NCI-H1436 treated with DMSO at 0.1 percent for 48 hours (cell line): ENCODE measurements at places on chromosomes 3 and 15.

- DNase-seq, result no peak
These were observed 17.1 kb downstream of the LEKR1 start for GRCh38 chr3:156843071-156843808.

- no peak for DNase-seq
These were observed 185.7 kb downstream of the OPA1 start for GRCh38 chr3:193778676-193779075.

GRCh38 chr3:48244461-48244860, 3.6 kb downstream of the ZNF589 start:
- DNase-seq, result no peak

DNA sequence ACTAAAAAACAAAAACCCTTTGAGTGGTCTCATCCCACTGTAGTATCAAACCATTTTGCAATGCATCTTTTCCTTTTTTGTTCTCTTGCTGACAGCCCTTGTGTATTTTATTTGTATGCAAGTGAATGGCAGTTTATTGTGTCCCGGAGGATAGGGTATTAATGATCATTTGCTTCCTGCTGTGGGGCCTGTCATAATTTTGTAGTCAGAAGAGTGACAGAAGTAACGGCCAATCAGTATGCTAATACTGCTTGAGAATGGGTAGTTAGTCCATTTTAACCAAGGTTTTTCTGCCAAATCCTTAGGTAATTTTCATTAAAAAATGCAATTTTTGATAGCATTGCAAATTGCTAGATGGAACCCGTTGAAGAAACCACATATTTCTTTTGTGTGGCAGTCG, 75.5 kb upstream of the PLSCR5 start:
- DNase-seq, result no peak

- DNase-seq, result no peak
These were observed 76.5 kb downstream of the HMG20A start for GRCh38 chr15:77497110-77497737.

DNA sequence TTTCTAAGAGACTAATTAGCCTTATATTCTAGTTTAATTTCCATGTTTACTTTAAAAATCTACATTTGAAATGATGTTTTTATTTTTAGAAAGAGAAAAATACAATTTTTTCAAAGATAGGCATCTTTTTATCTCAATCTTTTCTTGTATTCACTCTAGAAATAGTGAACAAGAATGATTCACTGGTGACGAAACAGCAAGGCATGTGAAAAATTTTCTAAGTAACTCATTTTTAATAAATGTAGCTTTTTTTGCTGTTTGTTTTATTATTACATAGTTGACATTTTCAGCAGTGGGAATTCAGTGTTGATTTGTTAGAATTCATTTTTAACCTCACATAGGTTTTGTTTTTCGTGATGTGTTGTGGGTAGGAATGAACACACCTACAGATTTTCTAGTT, 1226.4 kb downstream of the NSUN3 start:
- no peak for DNase-seq

DNA sequence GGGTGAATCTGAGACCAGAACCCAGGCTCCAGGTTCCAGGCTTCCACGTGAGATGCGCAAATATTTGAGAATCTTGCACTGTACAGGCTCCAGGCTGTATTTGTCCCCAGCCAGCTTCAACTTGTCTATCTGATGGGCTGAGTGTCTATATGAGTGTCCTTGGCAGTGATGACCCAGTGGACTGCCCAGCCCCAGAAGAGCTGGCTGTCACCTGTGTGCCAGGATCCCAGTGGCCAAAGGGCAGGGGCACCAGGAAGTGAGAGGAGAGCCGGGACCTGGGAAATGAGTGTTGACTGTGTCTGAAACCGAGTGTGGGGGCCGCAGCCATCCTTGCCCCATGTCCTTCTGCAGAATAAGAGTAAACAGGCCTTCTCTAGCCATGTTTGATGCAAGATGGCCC, 10.4 kb downstream of the FAH start:
- DNase-seq, result no peak

GRCh38 chr3:46693038-46693891, at the start of gene ALS2CL:
Gene ALS2CL (minus strand): TSS chr3:46693679. CDS start chr3:46689440, 4,239 bp downstream.
- no peak for DNase-seq

DNA sequence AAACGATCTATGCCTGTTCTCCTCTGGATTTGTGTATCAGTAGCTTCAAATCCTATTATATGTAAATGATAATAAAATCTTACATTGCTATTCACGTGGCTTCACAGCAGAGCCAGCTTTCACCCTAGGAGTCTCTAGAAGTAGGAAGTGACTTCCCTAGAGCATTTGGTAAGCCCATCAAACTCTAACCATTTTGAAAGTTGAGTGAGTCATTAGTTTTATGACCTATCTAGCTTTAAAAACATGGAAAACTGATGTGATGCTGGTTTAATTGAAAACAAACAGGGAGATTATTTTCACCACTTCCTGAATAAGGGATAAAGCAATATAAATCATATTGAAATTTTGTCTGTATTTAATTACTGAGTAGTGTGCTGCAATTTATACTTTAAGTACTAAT, 275.2 kb downstream of the EPHA6 start:
- no peak for DNase-seq

GRCh38 chr3:38606561-38606960, 42.9 kb downstream of the SCN5A start:
- no peak for DNase-seq

GRCh38 chr15:30984118-30984517, 7.3 kb downstream of the MTMR10 start:
- no peak for DNase-seq

DNA sequence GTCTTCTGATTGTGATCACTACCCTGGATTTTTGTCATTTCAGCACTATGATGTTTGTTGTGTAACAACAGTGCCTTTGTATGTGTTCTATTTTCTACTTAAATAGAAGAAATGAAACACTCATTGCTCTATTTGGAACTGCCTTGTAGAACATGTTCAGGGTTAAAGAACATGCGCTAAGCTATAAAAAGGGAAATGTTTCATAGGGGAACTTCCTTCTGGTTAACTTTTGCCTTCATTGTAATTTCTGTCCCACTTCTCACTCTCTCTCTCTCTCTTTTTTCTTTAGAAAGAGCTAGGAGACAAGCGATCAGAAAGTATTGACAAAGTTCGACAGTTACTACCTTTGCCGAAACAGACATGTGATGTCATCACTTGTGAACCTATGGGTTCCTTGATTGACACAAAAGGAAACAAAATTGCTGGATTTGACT, at the start of gene P2RY12:
TSS of gene P2RY12 (minus strand) at position 13 of the 434 bp plus-strand sequence. CDS start 45,908 bp downstream, outside the sequence.
- DNase-seq, result no peak

- no peak for DNase-seq
These were observed 766.8 kb downstream of the TBL1XR1 start for GRCh38 chr3:176430244-176431037.

GRCh38 chr3:194522579-194523046, 35.8 kb upstream of the ATP13A3 start:
- no peak for DNase-seq

DNA sequence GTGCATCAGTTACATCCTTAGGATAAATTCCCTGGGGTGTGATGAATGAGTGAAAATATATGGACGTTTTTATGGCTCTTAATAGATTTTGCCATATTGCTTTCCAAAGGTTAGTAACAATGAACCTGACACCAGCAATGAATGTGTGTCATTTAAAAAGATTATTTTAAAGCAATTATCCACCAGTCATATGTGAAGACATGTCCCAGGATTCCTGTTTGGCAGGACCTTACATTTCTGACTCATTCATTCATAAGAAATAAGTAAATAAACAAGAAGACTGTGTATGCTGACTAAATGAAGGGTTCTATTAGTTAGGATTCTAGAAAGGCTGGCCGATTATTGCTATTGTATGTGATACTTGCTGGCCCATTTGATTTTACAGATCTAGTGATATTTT, 201.5 kb downstream of the SOX2 start:
- DNase-seq, result no peak

- no peak for DNase-seq
These were observed 69.6 kb downstream of the SLC49A4 start for GRCh38 chr3:122864498-122864897.
